Activated T-cell treated with anti-CD3 and anti-CD28 coated beads for 4 hours (primary cell): ENCODE measurements at places on chromosomes 13 and 19.

DNA sequence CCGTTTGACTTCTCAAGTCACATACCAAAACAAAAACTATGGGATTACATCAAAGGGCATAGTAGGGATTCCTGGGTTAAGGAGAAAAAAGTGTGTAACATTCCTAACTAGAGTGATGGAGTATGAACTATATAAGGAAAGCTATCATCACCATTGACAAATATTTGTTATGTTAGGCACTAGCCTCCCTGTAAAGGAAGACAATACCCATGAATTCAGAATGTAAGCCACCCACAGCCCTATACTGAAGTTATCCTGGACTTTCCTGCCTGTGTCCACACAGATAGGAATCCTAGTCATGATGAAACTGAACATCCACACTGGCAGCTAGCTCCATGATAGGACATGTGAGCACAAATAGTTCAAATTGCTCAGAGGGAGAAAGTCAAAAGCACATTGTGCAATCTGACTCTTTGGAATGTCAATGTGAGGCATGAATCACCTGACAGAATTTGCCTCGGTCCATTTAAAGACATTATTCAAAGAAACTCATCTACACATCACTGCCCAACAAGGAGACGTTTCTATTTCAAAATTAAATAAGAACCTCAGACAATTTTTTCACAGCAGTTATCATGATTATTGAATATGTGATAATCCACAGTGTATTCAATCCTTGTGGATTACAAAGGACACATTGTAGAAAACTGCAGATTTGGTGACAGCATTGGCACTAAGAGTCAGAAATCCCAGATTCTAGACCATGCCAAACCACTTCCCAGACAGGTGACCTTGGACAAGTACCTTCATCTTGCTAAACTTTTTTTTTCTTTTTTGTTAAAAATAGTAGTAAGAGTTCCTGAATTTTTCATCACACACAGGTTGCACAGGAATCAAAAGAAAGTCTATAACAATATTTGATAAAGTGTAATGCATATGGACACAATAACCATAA lies 529.3 kb downstream of the IRS2 start:
- no peak for DNase-seq

- no peak for DNase-seq
These were observed 19.5 kb upstream of the DCUN1D2 start for GRCh38 chr13:113509989-113510388.

- DNase-seq: no peak
These were observed 517 bp downstream of the GTF2F1 start for GRCh38 chr19:6392221-6393073.

DNA sequence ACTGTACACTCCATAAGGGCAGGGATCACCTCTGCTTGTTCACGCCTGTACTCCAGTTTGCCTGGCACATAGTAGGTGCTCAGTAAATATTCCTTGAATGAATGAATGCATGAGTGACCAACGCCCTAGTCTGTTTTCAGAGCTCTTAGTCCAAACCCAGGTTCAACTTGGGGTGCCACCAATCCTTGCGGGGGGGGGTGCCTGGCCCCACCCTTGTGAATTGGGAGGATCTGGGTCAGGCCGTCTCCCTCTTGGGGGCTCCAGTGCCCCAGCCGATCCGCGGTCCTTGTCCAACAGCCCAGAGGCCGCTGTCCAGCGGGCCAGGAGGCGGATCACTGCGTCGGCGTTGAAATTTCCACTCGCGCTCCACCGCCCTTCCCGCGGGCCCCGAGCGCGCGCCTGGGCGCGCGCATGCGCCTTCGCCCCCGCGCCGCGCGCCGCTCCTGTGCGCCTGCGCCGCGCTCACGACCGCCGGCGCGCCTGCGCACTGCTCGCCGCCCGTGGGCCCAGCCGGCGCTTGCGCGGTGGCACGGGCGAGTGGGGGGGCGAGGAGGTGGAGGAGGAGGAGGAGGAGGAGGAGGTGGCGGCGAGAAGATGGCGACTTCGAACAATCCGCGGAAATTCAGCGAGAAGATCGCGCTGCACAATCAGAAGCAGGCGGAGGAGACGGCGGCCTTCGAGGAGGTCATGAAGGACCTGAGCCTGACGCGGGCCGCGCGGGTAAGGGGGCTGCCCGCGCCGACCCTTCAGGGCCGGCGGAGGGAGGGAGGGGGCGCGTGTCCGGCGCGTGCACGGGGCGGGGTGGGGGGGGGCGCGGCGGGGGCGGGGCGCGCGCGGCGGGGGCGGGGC lies at the start of gene CRTC1:
CRTC1 (plus strand) TSS at position 572 of the 849 bp plus-strand sequence; CDS start at position 595, 23 bp downstream.
- DNase-seq: peak; percentile 92

DNA sequence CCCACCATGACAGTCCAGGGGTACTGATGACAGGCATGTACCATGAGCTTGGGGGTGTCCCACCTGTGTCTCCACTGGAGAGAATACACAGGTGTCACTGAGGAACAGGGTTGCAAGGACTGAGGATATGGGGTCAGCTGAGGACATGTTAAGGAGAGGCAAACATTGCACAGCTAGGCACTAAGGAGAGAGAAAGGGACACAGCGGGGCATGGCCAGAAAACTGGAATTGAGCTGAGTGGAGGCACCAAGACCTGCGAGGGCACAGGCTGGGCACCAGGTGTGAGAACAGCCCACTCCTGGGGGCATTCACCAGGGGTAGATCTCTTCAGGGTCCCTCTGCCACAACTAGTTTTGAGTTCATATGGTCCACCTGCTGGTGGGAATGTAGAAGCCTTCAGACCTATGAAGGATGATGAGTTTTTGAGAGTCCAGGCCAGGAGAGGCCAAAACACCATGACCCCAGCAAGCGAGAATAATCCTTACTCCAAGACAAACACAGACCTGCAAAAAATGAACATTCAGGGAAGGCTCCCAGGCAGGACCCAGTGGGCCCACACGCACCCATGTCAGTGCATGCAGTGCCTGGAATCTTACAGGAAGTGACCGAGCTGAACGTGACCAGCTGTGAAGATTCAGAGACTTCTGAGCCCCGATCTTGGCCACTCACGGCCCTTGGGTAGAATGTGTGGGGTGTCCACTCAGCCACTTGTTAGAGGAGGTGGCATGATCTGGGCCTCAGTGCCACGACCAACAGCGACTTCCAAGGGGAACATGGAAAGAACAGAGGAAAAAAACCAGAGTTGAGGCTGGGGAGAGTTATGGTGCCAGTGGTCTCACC lies 1.4 kb upstream of the ZNF584 start:
- DNase-seq: no peak

GRCh38 chr19:17220207-17220758 lies 5.1 kb downstream of the USE1 start:
- DNase-seq: no peak

GRCh38 chr13:114230117-114230516 lies 4.6 kb upstream of the CDC16 start:
- no peak for DNase-seq

DNA sequence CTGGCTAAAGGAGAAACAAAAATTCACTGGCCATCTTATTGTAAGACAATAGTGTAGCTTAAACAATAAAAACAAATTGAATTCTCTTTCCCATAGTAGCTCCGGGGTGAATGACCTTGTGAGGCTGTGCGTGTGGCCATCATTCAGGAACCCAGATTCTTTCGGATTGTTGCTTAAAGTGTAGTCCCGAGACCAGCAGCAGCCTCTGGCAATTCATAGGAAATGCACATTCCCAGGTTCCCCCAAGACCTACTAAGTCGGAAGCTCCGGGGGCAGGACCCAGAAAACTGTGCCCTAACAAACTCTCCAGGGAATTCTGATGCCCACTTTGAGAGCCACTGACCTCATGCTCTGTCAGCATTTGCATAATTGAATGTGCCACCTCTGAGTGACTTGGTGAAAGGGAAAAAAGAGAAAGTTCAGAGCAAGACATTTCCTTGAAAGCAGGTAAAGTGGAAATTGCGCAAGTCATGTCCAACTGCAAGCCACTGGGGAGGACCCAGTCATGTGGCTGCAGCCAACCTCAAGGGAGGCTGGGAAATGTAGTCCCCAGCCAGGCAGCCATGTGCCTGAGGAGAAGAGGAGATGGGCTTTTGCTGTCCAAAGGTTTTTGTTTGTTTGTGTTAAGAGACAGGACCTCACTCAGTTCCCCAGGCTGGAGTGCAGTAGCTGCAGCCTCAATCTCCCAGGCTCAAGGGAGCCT lies 50.7 kb upstream of the PNMA8B start:
- no peak for DNase-seq

GRCh38 chr13:110306340-110306959 lies 507 bp downstream of the COL4A1 start:
- DNase-seq: no peak

DNA sequence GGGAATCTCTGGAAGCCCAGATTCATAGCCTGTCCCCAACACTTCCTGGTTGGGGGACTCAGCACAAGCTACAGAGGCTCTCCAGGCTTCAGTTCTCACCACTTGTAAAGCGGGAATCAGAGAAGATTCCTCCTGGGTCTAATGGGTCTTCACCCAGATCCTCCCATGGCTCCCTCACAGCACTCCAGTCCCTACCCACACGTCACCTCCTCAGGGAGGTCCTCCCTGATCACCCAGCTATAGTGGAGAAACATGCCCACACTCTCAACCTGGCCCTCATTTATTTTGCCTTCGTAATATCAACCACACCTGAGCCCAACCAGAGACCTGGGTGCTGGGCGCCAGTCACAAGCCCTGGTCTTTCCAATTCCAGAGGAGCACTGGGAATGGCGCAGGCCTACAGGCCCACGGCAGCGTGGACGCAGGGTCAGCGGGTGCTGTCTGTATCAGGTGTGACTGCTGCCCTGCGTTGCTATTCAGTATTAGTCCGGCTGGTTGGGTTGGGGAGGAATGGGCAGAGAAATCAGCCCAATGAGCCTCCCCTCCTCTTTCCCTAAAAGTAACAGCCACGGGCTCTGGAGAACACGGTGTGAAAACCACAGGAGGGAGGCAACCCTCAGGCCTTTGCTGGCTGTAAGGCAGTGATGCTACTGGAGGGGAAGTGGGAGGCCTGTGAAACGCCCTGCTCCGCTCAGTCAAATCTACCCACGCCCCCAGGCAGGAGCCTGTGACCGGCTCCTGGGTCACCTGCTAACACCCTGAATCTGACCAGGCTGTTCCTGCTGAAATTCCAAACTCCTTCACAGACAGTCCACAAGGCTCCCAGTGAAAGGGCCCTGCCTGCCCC lies 5.2 kb downstream of the AKT2 start:
- DNase-seq: no peak

DNA sequence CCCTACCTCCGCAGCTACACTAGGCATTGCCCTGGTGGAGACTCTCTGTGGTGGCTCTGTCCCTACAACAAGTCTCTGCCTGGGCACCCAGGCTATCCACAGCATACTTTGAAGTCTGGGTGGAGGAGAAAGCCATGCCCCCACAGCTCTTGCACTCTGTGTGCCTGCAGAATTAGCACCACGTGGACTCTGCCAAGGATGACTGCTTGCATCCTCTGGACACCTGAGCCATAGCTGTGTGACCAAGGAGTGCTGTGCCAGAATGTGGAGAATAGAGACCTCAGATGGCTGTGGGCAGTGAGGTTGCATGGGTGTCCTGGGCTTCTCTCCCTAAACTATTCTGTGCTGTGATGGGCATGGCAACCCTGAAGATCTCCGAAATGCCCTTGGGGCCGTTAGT lies 21.2 kb upstream of the MCF2L start:
- no peak for DNase-seq

- DNase-seq: no peak
These were observed 822 bp upstream of the ZBTB7A start for GRCh38 chr19:4067396-4068046.

GRCh38 chr19:7104747-7105447 lies 35.4 kb downstream of the ZNF557 start:
- no peak for DNase-seq

GRCh38 chr13:94303644-94304174 lies 175.8 kb downstream of the DCT start:
- DNase-seq: no peak

DNA sequence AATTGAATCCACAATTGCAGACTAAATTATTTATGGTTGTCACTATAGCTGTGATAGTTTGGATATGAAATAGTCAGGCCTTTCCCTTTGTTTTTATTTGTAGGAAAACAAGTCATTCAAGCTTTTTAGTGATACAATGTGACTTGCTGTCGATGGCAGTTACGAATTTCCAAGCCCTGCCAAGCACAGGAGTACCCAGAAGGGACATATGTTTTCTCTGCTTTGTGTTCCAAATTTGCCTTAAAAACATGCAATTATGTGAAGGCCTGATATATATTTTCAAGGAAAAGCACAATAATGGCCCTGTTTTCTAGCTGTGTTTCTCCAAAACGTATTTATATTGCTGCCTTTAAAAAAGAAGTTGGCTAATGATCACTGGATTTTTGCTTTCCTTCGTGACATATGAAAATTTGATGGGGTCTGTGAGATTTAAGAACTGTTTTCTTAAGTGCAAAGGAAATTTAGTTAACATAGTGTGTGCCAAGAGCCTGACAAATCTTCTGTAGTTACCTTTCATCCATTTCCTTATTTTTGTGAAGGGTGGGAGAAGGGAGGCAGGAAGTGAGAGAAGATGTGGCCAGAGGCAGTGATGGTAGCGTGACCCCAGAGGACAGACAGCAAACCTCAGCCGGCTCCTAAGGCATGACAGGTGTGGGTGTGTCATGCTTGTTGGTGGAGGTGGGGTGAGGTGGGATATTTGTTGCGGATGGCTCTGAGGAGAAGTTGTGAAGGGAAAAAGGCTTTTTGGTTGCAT lies 79.6 kb downstream of the TEX26 start:
- no peak for DNase-seq

- no peak for DNase-seq
These were observed 151.2 kb upstream of the MYO16 start for GRCh38 chr13:108478179-108478578.

DNA sequence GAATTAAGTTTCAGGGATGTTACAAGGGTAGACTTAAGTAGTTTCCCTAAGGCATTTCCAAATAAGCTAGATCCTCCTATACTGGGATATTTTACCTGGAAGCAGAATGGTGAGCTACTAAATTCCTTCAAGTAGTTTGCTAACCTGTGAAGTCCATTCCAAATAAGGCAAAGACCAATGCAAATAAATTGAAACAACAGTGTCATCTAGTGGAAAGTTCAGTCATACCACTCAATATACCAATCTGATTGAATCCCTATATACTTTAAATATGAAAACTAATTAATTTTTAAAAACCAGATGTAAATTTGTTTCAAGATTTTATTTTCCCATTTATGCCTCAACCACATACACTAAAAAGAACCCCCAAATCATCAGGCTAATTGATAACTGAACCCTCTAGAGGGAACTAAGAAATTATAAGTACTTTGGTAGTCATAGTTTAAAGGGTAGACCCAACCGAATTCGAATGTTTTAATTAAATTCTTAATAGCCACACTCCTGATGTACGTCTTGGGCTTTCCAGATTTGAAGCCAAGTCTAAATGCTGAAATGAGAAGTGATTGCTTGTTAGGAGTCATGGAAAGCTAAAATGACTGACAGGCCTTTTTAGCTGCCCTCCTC lies 223.7 kb downstream of the TBC1D4 start:
- no peak for DNase-seq

- DNase-seq: no peak
These were observed 193.6 kb downstream of the KCNRG start for GRCh38 chr13:50208826-50209335.

GRCh38 chr13:38693641-38694040 lies 6.8 kb downstream of the FREM2 start:
- DNase-seq: no peak

- DNase-seq: no peak
These were observed 1.6 kb downstream of the ZNF431 start for GRCh38 chr19:21143428-21143827.

- DNase-seq: no peak
These were observed 21.5 kb downstream of the OLFM4 start for GRCh38 chr13:53050151-53050550.

- DNase-seq: no peak
These were observed 885 bp upstream of the ZNF536 start for GRCh38 chr19:30371161-30371836.
